ENCODE measurements at places on chromosomes 4 and X.

DNA sequence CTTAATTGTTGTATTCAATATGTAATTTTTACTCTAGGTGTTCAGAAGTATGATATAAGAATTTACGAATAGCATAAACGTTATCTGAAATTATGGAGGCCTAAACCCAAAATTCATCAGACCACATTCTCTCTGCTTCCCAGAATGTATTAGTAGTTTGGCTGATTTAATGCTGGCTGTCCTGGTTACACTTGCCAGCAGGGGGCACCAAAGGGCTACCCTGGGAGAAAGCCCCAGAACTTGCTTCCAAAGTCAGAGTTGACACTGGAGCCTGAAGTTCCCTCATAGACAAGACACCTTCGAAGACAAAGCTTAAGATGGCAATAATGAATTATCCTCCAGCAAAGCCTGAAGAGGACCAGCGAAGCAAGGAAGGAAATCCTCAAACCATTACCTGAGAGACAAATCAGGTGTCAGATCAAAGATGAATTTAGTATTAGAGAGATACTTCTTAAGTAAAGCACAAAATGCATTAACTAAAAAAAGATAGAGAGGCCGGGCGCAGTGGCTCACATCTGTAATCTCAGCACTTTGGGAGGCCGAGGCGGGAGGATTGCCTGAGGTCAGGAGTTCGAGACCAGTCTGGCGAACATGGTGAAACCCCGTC lies 11.3 kb upstream of the ANOS1 start:
- peak; percentile 46 for DNase-seq

- no peak for DNase-seq
Observed at GRCh38 chrX:107632346-107632745, 4.0 kb downstream of the PRPS1 start.

- DNase-seq = no peak
Observed at GRCh38 chrX:151624677-151625076, 61.2 kb downstream of the PASD1 start.

DNA sequence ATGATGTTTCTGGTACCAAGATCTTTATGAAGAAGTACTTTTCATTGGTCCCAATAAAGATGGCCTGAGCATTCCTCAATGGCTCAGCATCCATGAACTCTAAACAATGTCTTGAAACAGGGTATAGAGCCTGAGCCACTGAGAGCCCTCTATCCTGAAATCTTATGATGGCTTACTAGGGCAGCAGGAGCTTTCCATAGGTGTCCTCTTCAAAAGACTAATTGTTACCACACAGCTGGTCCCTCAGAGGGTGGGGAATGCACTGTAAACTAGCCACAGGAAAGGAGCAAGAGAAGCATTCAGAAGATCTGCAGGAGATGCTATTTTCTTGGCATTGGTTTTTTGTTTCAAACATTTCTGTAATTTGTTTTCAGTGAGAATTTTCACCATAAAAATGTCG lies 5.6 kb upstream of the BANK1 start:
- no peak for DNase-seq

DNA sequence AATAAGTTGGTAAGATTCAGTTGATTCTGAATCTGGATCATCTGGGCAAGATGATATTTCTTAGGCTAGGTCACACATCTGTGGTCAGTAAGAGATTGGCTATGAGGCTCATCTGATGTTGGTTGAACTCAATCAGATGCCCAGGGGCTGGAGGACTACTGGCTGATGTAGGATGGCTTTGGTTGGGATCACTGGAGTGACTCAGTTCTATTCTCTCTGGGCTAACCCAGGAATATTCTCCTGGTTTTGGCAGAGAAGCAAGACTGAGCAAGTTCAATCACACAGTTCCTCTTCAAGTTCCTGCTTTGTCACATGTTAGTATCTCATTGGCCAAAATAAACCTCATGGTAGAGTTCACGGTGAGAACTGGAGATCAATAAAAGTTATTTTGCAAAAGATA lies 902.3 kb upstream of the SLIT2 start:
- no peak for DNase-seq

DNA sequence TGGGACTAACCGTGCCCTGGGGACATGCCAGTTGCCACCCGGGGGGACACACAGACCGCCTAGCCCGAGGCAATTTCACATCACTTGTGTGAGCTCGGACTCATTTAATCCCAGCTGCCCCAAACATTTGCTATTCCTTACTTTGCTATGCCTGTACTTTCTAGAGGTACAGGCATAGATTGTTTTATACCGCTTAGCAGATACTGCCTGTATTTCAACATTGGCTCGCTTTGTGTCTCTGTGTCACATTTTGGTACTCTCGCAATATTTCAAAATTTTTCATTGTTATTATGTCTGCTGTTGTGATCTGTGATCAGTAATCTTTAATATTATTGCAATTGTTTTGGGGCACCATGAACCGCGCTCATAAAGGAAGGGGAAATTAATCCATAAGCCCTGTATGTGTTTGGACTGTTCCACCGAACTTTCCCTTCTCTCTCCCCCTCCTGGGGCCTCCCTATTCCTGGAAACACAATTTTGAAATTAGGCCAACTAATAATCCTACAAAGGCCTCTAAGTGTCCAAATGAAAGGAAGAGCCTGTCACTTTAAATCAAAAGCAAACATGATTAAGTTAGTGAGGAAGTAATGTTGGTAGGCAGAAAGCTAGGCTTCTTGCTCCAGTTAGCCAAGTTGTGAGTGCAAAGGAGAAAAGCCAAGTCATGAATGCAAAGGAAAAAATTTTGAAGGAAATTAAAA lies 568 bp upstream of the CASP6 start:
- no peak for DNase-seq

DNA sequence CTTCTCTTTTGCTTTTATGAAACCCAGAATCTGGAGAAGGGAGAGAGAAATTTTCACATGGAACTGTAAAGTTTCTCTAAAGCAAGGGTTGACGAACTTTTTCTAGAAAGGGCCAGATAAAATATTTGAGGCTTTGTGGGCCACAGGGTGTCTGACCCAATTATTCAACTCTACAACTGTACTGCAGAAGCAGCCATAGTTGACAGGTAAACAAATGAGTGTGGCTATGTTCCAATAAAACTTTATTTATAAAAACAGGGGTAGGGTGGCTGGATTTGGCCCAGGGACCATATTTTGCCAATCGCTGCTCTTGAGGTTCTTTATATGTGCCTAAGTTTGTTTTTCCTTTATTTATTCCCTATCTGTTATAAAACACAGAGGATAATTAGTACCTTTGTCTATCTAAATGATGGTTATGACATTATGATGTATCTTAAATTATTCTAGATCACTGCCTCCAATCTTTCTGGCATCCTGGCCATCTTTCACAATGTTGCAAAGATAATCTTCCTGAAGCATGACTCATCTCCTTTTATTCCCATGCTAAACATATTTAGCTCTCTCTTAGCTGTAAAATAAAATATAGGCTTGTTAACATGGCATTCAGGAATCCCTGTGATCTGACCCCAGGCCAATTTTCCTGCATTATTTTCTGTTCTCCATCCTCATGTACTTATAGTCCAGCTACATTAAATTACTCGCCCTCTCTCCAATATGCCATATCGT lies 106.8 kb upstream of the CBLL2 start:
- DNase-seq = no peak

- peak; percentile 22 for DNase-seq
Observed at GRCh38 chrX:153474718-153475117, 4.3 kb upstream of the HAUS7 start.

DNA sequence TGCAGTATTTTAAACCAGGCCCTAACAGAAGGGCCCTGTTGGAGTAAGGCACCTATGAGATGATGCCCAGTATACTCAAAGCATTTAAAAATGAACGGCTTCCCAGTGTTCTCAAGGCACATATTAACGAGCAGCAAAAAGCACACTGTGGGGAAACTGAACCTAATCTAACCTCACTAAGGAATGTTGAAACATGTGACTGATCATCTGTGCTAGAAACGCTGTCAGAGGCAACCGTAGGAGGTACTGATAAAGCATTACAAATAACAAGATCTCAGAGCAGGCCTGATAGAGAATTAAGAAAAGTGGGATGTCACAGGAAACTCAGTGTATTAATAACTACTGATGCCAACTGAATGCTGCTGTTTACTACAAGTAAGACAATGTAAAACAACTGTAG lies 24.0 kb downstream of the ASB9 start:
- no peak for DNase-seq

- no peak for DNase-seq
Observed at GRCh38 chr4:102441978-102442911, 58.9 kb upstream of the NFKB1 start.

DNA sequence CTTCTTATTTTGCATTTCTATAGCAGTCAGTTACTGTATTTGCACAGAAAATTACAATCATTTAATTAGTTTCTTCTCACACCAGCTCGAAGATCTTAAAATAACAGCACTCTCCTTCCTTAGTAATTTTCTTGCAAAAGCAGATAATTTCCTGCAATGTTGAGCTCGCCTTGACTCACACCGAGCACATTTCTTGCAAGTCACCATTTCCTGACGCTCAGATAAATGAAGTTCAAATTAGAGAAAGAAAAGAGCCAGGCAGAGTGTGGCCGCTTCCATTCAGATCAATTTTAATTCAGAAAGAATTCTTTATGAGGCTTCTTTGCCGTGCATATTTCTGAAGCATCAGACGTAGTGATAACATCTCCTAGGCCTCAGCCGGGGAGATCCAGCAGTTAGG lies 10.1 kb downstream of the SORCS2 start:
- DNase-seq = no peak

- DNase-seq = no peak
Observed at GRCh38 chr4:32645653-32646052, 1925.5 kb downstream of the PCDH7 start.

DNA sequence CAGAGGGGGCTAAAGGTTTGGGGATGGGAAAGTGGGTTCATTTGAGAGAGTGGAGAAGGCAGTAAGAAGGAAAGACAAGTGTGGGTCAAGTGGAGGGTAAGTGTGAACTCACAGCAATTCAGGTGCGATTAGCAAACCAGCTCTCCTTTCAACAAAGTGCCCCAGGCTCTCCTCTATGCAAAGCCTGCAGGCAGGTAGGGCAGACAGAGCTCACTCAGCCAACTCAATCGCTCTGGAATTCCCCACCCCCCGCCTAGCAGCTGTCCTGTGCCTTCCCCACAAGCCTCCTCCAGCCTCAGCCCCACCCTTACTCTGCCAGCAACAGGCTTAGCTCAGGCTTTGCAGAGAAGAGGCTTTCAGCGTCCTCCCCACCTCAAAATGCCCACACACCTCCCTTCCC lies 14.8 kb upstream of the MAMLD1 start:
- DNase-seq = no peak

DNA sequence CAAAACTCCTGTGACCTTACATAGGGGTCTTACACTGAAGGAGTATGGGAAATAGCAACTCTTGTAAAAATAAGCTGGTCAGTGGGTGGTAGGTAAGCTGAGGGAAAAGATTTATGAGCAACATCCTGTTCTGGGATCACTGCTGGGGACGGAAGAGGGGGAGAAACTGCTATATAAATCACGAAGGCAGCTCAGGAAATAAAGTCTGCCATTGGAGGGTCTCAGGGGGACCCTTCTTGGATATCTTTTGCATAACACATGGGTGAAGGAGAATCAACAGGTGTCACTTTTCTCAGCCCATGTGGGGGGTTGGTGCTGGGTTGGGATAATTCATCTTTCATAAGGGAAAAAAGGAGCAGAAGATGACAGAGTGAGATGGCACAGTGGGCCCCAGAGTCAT lies 33.7 kb downstream of the AFF1 start:
- no peak for DNase-seq

- no peak for DNase-seq
Observed at GRCh38 chr4:85512446-85513205, 37.7 kb downstream of the ARHGAP24 start.

- DNase-seq = no peak
Observed at GRCh38 chr4:125020089-125021034, 294.4 kb upstream of the FAT4 start.

DNA sequence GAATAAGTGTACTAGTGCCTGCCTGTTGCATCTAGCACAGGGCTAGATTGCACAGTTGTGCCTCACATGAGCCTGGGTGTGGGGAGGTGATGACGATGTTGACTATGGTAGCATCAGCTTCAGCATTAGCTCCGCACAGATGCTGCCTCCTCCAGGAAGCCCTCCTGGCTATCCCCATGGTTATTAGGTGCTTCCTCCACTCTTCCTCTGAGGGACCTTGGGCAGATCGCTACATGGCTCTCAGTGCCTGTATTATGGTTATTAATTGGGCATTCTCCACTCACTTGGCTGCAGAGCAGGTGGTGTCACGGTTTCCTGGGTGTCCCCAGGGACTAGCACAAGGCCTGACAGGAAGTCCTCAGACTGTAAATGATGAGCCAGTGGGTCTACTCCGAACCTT lies 325.6 kb downstream of the ARHGAP10 start:
- no peak for DNase-seq

- DNase-seq = no peak
Observed at GRCh38 chr4:180160195-180160983, 2082.8 kb upstream of the TENM3 start.

DNA sequence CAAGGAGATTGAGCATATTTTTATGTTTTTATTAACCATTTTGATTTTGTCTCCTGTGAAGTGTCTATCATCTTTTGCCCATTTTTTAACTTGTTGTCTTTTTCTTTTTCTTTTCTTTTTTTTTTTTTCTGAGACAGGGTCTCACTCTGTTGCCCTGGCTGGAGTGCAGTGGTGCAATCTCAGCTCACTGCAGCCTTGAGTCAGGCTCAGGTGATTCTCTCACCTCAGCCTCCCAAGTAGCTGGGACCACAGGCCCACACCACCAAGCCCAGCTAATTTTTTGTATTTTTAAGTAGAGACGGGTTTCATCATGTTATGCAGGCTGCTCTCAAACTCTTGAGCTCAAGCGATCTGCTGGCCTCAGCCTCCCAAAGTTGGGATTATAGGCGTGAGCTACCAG lies 4.6 kb upstream of the ADD1 start:
- DNase-seq = no peak

GRCh38 chr4:57200799-57201327 lies 90.7 kb upstream of the IGFBP7 start:
- no peak for DNase-seq

DNA sequence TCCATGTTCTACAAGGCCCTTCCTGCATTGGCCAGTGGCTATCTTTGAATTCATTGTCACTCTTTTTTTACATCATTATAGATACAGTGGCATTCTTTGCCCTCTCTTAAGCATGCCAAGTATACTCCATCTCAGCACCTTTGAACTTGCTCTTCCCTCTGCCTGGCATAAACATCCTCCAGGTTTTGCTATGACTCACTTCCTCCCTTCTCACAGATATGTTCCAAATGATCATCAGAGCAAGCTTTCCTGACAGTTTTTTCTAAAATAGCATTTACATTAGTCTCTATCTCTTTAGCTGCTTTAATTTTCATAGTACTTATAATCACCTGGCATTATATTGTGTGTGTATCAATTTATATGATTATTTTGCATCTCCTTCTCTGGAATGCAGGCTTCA lies 553.3 kb upstream of the MAGEB2 start:
- no peak for DNase-seq
